ENCODE measurements at places on chromosomes 4 and X. TPM values are rescaled to one million over a fixed set of nuclear protein-coding genes. Genes with fewer than 3 reads are reported as not detected.

NEK1 gene
- total RNA-seq, result 10.2 TPM

RRH gene
- total RNA-seq, result 0.05 TPM

ENPP6 gene
- total RNA-seq, result 2.0 TPM

GRCh38 chr4:167890226-167890625 is 202.1 kb upstream of the ANXA10 start:
- DNase-seq, result no peak

DNA sequence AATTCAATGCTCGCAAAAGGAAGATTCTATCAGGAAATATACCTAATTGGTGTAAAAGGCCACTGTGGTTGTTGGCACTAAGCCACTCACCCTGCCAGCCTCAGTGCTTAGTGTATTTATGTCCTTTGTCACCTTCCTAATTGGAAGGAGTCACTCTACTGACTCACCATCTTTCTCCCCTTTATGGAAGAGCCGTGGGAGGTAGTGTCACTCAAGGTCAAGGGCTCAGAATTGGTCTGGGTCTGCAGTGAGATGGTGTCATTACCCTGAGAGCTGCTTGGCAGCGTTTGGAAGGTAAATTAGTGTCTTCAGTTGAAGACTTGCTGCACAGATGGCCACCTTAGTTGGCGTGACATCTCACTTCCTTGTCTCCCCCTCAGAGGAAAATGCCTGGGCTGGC is 41.7 kb upstream of the CDKN2AIP start:
- no peak for DNase-seq

DNA sequence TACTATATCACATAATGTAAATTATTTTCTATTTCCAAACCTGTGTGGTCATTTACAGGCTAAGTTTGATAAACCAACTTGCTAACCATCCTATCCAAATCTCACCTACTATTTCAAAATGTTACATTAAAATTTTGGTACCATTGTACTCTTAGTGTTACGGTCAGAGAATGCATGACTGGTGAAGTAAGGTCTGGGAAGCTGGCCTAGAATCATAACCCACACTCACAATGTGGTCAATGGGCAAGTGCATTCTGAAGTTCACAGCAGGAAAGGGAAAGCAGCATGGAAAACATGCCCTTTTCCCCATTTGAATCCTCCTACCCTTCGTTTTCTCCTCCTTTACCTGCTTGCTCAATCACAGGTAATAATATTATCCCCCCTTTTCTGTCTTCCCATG is 54.4 kb downstream of the PPP3CA start:
- DNase-seq, result no peak

- no peak for DNase-seq
Observed at GRCh38 chr4:81255524-81255923, 40.5 kb upstream of the PRKG2 start.
